ENCODE measurements at places on chromosomes 2 and 18.

GRCh38 chr18:389658-390357 is 110.7 kb downstream of the COLEC12 start:
- no peak for DNase-seq

DNA sequence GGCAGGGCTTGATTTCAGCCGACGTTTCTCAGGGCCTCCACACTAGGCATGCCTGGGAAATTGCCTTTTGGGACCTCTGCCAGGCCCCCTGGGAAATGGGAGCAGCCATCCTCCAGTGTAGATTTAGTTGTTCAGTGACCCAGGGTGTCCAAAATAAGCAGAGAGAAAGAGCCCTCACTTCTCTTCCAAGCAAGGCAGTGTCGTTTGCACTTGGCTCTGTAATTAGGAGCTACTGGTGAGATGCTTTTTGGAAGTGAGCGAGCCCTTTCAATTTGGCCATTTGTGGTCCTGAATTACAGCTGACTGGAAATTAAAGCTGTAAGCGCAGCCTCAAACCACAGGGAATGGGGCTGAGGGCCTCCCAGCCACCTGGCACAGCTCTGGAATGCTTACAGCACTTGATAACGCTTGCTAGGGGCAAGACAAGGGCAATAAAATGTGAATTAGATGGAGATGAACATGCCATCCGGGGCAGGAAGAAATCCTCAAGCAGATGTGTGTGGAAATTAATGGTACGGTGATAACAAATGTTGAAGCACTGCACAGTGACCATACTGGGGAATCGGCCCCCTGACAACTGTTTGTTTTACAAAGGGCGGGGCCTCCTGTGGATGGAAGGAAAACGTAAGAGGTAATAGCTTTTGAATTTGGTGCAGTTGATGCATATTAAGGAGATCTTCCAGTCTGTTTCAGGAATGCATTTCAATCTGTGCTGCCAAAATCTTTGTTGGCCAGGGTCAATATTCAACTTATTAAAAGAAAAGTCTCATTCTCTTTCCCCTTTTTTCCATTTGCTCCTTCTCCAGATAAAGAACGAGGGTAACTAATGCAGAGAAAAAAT is 173.1 kb downstream of the UXS1 start:
- DNase-seq, result no peak

DNA sequence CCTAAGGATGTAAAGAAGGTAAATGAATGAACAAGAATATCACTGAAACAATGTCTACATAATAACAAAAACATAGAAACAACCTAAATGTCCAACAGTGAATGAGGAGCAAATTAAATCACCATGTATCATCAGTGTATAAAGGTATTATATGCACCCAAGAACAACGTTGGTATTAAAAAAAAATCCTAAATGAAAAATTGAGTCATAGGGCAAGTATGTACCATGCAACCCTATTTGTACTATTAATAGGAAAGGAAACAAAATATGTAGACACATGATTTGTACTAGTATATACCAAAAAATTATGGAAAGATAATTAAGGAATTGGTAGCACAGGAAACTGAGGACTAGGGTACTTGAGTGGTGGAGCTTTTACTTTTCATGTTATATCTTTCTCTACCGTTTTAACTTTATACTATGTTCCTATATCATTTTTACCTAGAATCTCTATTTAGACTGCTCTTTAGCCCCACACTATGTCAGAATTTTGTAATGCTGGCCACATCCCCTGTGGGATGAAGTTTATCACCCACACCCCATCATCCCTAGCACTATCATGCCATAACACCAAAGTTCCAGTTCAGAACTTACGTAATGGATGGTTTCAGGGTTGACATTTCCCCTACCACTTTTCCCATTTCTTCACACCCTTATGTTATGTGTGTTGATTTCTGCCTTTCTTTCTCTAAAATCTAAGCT is 25.6 kb downstream of the IKZF2 start:
- DNase-seq, result no peak

- no peak for DNase-seq
These were observed 19.4 kb upstream of the KIF1A start for GRCh38 chr2:240839152-240840143.

- DNase-seq, result no peak
These were observed 558 bp downstream of the DNAJC10 start for GRCh38 chr2:182716650-182716979.

DNA sequence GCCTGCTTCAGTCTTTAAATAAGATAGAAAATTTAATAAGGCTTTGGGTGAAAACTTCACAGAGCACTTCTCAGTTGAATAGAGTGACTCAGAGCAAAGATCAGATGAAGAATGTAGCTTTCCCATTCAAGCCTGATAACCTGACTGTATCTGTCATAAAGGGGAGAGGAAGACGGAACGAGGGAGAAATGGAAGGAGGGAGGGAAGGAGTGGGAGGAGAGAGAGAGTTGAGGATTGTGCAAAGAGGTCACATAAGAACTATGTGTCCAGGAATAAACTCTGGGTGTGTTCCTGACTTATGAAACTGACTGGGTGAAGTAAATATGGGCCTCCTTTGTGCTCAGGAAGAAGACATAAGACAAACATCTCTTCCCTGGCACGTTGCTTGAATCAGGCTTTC is 385.5 kb downstream of the LPIN1 start:
- DNase-seq, result no peak

DNA sequence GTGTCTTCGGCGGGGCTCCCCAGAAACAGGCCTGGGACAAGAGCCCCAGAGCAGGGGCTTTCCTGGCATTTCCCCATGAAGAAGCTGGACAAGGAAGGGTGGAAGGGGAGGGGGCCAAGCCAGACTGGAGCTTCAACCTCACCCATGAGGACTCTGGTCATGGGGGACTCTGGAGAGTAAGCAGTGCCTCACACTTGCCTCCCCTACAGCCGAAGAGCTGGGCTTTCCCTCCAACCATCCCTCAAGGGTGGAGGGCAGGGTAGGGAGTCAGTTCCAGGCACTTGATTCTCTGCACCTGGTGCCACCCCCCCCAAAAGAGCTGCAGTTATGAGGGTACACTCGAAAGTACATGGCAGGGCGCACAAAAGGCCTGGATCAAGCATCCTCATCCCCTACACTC is 246.6 kb downstream of the TFCP2L1 start:
- DNase-seq, result no peak
